Immature natural killer cell (primary cell): ENCODE measurements at places on chromosomes 2 and 18.

DNA sequence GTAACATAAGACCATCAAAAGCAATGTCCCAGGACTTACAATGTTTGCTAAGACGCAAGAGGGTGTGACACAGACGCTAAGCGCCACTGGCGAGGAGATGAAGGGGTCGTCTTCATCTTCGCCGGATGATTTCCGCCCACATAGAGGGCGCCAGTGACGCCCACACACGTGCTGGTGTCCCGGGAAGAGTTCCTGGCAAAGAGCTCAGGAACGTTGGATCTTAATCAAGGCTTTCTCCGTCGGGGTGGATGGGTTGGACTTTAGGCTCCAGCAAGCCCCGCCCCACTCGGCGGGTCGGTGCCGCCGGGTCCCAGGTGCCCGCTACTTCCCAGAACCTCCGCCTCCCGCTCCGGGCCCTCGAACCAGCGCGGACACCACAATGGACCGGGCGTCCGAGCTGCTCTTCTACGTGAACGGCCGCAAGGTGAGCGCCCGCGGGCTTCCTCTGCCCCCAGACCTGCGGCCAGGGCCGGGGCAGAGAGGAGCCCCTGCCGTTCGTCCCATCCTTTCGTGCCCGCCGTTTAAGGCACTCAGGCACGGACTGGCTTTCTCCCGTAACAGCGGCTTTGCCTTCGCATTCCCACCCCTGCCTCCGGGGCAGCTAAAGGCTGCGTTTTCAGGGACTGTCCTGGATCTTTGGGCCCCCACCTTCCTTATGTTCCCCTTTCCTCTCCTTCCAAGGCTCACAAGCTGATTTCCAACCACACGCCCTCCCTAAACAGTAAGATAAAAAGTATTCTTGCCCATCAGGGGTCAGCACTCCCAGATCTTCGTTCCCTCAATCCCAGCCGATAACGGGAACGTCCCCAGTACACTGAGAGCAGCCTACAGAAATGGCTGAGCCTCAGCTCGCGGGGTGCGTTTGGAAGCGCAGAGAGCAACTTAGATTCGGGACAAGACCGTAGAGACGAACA, at the start of gene AOX1:
Gene AOX1, plus strand, starts transcription at position 285 of the 914 bp plus-strand sequence. Its CDS starts 95 bp downstream, at position 380.
- no peak within 1 kb of the TSS for H3K27ac ChIP-seq
- DNase-seq = peak; percentile 3
- peak within 1 kb of the TSS; percentile 75 for H3K4me3 ChIP-seq
- H3K27me3 ChIP-seq = no peaks in the 10 kb centered on the region
- no peaks in the 10 kb centered on the region for H3K36me3 ChIP-seq

- no peaks in the 10 kb centered on the region for H3K36me3 ChIP-seq
- H3K4me3 ChIP-seq = no peak overlapping the region
- DNase-seq = no peak
- H3K4me1 ChIP-seq = no peaks in the 10 kb centered on the region
- H3K27ac ChIP-seq = no peak overlapping the region
Measured at GRCh38 chr2:235445116-235445515, 48.7 kb upstream of the AGAP1 start.

DNA sequence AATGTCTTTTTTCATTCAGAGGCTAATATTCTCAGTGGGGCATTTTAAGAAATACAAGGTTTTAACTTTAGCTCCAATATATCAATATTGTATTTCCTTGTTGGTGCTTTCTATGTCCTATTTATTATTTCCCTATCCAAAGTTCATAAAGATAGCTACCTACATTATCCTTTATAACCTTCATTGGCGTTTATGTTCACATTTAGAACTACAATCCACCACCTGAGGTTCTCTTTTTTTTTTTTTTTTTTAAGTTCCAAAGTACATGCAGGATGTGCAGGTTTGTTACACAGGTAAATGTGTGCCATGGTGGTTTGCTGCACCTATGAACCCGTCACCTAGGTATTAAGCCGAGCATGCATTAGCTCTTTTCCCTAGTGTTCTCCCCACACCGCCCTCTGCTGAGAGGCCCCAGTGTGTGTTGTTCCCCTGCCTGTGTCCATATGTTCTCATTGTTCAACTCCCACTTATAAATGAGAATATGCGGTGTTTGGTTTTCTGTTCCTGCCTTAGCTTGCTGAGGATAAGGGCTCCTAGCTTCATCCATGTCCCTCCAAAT, 694.6 kb downstream of the SUCLG1 start:
- no peaks in the 10 kb centered on the region for H3K27me3 ChIP-seq
- H3K4me3 ChIP-seq = no peak overlapping the region
- H3K36me3 ChIP-seq = peaks cover 6% of the 10 kb centered on the region
- DNase-seq = no peak
- H3K4me1 ChIP-seq = no peaks in the 10 kb centered on the region

DNA sequence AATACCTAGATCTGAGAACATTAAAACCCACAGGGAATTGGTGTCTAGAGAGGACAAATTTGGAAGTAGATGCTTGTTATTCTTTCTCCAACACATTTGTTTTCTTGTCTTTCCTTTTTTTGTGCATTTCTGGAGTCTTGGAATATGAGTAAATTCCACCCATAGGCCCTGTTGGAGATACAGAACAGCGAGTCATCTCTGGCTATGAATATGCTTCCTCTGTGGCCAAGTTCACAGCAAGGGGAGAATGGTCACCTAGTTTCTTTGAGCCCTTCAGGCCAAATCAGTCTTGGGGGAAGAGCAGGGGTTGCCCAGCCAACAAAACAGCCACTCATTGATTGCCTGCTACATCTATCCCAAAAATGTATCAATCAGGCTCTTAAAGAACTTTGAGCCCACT, 31.3 kb downstream of the SP140L start:
- H3K27me3 ChIP-seq = no peaks in the 10 kb centered on the region
- peaks cover 45% of the 10 kb centered on the region for H3K36me3 ChIP-seq
- peaks cover 29% of the 10 kb centered on the region for H3K4me1 ChIP-seq
- H3K4me3 ChIP-seq = no peak overlapping the region
- DNase-seq = no peak
- no peak overlapping the region for H3K27ac ChIP-seq

GRCh38 chr18:74063023-74063422, 84.6 kb downstream of the FBXO15 start:
- H3K36me3 ChIP-seq = no peaks in the 10 kb centered on the region
- H3K4me3 ChIP-seq = no peak overlapping the region
- DNase-seq = no peak

DNA sequence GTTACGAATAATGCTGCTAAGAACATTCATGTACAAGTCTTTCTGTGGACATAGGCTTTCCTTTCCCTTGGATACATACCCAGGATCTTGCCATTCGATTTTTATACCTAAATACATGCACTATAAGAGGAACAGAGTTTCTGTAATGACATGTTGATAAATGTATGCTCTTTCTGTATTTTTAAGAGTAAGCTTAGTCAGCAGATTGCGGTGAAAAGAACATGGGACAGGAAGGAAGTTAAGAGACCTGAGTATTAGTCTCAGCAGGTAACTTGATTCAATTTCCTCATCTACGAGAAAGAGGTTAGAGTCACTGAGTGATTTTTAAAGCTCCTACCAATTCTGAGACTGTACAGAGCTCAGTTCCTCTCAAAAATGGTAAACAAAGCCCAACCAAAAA, 2.6 kb upstream of the TLK1 start:
- H3K27ac ChIP-seq = no peak overlapping the region
- peaks cover 21% of the 10 kb centered on the region for H3K4me1 ChIP-seq
- DNase-seq = no peak
- H3K36me3 ChIP-seq = no peaks in the 10 kb centered on the region
- H3K4me3 ChIP-seq = no peak overlapping the region

GRCh38 chr2:178448968-178449661, 1.9 kb downstream of the PRKRA start:
- H3K27ac ChIP-seq = peak overlapping the region; percentile 79
- DNase-seq = no peak
- peak overlapping the region; percentile 84 for H3K4me3 ChIP-seq
- peaks cover 24% of the 10 kb centered on the region for H3K4me1 ChIP-seq
- H3K27me3 ChIP-seq = peaks cover 15% of the 10 kb centered on the region

- peaks cover 13% of the 10 kb centered on the region for H3K27me3 ChIP-seq
- DNase-seq = no peak
- no peak overlapping the region for H3K27ac ChIP-seq
- H3K4me1 ChIP-seq = peaks cover 27% of the 10 kb centered on the region
- no peak overlapping the region for H3K4me3 ChIP-seq
Measured at GRCh38 chr18:34807106-34807796, 97.2 kb downstream of the DTNA start.
